Activated CD4-positive, alpha-beta T cell treated with anti-CD3 and anti-CD28 coated beads for 1 hour (primary cell): ENCODE measurements at places on chromosomes 1 and 21.

GRCh38 chr1:228964178-228965089, 229.2 kb downstream of the RHOU start:
- no peak for DNase-seq

DNA sequence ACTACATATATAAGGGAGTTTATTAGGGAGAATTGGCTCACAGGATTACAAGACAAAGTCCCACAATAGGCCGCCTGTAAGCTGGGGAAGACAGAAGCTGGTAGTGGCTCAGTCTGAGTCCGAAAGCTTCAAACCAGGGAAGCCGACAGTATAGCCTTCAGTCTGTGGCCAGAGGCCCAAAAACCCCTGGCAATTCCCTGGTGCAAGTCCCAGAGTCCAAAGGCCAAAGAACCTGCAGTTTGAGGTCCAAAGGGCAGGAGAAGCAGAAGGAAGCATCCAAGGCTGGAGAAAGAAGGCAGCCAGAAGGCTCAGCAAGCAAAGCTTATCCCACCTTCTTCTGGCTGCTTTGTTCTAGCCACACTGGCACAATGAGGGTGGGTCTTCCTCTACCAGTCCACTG, 13.9 kb downstream of the TTLL7 start:
- DNase-seq: no peak

DNA sequence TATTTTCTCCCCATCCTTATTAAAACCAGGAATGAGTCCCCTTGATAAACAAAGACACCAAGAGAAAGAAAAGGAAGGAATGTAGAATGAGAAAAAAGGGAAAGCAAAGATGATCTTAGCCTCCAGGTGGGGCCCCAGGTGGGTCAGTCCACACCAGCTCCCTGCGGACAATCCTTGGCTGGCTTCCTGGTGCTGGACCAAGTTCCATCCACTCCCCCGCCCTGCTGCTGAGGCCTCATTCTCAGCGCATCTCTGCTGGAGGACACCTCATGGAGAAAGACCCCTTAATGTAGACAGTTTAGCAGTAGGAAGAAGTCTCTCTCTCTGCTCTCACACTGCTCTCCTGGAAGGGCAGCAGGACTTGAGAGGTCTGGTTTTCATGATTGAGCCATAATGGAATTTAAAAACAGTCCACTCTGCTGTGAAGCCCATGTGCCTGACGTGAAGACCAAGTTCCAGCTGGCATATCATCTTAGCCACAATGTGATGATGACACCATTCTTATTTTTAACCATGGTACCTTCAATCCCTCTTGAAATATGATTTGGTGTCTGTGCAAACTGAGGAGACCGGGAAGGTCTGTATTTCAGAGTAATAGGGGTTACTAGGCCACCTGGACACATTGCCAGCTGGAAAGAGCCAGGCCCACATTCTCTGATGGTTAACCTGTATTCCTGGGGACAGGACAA, 83.1 kb downstream of the WLS start:
- DNase-seq: no peak

DNA sequence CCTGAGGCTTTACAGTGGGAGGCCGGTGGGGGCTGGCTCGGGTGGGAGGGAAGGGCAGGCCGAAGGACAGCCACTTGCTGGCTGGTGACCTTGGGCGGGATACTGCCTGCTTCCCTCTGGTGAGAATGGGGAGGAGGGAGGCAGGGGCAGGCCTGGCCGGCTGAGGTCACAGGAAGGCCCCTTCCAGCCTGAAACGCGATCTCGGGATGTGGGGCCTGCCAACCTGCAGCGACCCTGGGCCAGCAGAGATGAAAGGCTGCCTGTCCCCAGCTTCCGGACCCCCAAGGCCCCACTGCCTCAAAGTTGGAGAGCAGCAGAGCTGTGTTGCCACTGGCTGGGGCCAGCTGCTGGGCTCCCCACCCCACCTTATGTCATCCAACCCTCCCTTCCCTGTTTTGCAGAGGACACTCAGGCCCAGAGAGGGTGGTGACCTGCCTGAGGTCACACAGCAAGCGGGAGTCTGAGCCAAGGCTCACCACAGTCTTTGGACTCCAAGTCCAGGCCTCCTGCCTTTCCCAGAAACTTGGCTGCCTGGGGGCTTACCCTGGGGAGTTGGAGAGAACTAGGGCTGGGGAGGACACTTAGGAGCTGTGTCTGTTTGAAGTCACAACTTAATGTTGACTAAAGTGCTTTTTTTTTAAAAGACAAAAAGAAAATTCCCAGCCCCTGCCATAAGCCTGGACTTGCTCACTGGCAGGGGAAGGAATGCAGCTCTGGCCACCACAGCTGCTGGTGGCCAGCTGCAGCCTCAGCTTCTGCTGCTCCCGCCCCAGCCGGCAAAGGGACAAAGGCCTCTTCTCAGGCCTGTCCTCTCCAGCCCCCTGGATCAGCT, 14.8 kb upstream of the WASF2 start:
- no peak for DNase-seq

- no peak for DNase-seq
Observed at GRCh38 chr1:113860891-113861290, 10.6 kb downstream of the PTPN22 start.

DNA sequence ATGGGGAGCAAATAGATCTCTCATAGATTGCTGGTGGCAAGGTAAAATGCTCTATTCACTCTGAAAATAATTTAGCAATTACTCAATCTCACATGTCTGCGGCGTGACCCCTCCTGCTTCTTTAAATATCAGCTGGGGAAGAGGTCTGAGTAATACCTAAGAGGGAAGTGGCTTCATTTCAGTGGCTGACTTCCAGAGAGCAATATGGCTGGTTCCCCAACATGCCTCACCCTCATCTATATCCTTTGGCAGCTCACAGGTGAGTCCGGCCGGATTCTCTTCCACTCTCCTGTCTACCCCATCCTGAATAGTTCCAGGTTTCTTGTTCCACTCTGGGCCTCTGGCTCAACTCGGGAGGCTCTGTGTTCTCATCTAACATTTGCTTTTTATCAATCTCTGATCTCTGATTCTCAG, at the start of gene SLAMF7:
TSS of gene SLAMF7 (plus strand) at position 150 of the 414 bp plus-strand sequence. CDS start at position 205, 55 bp downstream.
- DNase-seq: no peak

GRCh38 chr1:167502192-167502551, 16.2 kb downstream of the CD247 start:
- no peak for DNase-seq

DNA sequence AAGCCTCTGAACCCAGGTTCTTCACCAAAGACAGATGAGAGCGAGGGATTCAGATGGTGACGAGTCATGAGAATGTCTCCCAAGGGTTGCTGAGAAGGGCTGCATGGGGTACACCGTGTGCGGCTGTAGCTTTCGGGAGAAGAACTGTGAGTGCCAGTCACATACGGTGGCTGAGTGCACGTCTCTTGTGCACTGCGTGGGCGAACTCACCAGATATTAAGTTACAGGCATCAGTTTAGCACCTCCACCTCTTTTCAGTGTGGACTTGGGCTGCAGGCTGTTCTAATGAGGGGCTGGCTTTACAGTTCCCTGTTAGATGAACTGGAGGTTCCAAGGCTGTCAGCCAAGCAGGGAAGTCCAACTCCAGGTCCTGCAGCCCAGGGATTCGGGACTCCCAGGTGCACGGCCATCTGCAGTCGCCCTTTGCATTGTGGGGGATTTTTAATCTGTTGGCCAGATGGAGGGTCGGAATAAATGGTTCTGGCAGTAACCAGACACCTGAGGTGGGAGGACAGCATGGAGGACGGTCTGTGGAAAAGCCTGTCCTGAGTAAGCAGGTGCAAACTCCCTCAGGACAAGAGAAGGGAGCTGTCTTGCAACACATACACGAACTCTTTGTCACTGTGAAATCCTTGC, 26.5 kb upstream of the AVPR1B start:
- DNase-seq: no peak

GRCh38 chr21:45471525-45472221, 66.7 kb downstream of the COL18A1 start:
- DNase-seq: no peak

- peak; percentile 16 for DNase-seq
Observed at GRCh38 chr1:119743776-119744597, 24.7 kb downstream of the HMGCS2 start.

- DNase-seq: no peak
Observed at GRCh38 chr1:224897529-224898327, 31.7 kb upstream of the DNAH14 start.

GRCh38 chr1:202193614-202194327, at the start of gene LGR6:
LGR6 (plus strand) TSS chr1:202193799; CDS start chr1:202193990, 191 bp downstream.
- no peak for DNase-seq

DNA sequence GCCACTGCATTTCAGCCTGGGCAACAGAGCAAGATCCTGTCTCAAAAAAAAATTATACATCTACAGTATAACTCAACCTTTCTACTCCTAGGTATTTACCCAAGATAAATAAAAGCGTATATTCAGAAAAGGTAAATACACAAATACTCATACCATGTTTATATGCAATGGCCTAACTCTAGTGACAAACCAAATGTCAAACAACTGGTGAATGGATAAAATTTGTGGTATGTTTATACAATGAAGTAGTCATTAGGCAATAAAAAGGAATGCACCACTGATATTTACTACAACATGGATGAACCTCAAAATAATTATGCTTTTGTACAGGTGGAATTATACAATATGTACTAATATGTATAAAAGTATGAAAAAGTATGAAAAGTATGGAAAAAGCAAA, 174.2 kb upstream of the GORAB start:
- DNase-seq: no peak

- DNase-seq: no peak
Observed at GRCh38 chr1:208807446-208808127, 563.4 kb upstream of the PLXNA2 start.

DNA sequence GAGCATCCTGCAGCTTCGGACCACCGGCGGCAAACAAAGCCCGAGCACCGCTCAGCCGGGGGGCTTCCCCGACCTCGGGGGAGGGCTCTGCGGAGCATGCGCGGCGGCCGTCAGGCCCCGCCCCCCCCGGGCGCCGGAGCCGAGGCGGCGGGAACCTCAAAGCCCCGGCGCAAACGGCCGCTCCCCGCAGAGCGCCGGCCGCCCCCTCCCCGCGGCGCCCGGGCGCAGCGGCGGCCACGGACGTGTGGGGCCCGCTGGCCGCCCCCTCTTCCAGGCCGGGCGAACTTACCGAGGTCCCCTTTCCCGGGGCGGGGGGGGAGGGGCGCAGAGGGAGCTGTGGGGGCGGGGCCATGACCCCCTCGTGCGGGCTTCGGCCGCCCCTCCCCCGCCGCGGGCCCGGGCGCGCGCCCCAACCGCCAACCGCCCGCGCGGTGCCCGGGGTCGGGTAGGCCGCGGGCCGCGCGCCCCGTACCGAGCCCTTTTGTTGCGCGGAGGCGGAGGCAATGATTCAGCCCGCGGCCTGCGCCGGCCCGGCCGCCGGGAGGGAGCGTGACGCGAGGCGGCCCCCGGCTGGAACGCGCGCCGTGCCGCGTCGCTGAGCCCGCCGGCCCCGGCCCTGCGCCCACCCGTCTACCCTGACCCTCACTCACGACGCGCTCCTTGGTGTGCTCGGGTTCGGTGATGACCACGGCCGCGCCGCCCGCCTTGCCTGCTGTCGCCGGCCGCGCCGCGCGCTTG, 1.7 kb downstream of the RCC2 start:
- DNase-seq: peak; percentile 37

DNA sequence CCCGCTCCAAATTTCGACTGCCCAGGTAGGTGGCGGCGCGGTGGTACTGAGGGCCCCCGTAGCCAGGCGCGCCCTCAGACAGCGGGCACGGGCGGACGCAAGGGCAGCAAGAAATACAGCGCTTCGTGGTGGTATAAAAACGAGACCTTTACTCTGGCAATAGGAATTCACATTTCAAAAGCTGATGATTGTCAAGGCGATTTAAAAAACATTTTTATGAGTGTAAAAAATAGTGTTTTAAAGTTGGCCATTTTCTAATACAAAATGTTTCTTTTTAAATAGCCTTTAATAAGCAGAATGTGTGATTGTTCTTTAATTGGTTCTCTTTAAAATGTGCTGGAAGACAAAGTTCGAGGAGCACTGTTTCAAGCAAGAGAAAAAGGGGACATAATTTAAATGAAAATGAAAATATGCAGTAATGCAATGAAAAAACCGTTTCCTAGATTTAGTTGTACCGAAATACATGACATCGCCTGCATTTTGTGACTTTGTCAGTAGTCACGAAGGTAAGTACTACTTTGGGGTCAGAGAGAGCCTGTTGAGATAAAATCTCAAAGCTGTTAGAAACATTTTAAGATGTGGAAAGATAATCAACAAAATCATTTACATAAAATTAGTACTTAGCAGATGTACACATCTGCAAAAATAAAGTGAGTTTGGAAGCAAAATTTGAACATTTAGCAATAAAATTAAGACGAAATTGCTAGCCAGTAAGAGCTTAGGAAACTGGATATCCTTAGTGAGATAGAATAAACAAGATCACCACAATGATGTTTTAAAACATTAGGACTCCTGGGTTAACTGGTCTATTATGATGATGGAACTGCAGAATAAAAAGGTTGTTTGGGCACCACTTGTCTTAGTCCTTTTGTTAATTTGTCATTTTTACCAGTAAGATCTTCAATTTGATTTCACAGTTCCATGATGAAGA, 1.1 kb upstream of the PSMG1 start:
- no peak for DNase-seq

DNA sequence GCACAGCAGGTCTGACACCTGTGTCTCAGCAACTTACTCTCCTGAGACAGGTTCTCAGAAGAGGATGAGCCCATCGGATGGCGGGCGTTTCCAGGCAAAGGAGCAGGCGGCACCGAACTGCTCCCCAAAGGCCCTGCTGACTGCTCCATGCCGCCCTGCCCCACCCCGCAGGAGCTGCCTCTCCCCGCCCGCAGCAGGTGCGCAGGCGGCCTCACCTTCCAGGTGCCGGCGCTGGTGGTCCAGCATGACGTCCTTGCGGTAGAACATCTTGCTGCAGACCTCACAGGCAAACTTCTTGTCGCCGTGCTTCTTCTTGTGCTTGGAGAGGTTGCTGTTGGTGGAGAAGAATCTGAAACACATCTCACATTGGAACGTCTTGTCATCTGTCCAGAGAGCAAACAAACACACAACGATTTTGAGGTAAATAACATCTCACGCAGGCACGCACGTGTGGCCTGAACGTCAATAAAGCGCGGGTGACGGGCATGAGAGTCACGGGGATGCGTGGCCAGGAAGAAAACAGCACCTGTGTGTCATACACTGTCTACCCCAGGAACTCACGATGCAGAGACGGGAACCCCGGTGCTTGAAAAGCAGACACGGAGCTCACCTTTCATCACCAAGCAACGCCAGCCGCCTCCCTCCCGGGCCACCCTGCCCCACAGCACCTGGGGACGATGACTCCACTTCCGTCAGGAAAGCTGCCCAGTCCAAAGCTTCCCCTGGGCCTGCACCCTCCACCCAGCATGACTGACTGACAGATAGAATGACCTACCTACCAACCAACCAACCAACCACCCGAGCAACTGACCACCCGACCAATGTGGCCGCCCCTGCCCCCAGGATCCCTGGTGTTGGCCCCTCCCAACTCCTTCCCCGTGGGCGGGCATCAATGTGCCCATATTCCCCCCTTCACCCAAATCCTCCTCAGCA, 50.9 kb downstream of the PRDM15 start:
- DNase-seq: no peak
